DMS79 (cell line): ENCODE measurements at places on chromosomes 3 and 15.

GRCh38 chr3:23071758-23072157 lies 131.4 kb upstream of the UBE2E2 start:
- no peak for DNase-seq

- DNase-seq = no peak
Measured at GRCh38 chr3:3847994-3848922, 49.0 kb downstream of the LRRN1 start.

DNA sequence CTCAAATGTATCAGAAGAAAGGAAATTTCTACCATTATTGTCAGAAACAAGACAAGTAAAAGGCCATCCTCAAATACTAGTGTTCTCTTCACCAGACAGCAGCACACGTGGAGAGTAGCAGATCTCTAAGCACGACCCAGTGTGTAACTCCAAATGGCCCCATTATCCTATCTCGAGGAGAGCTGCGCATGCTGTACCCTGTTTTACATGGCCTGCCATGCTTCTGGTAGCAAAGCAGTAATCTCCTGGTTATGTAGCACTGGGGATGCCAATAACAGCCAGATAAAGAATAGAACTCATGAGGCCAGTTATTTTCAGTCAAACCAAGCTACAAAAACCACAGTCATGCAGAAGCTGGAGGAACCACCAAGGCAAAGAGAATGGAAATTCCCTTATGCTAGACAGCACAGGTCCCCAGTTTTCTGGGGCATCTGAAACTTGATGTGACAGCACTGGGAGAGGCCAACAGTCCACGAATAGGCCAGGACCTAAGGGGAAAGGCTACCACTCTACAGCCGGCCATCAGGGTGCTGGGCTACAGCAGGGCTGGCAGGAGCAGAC lies 73.0 kb downstream of the LIPC start:
- DNase-seq = no peak

DNA sequence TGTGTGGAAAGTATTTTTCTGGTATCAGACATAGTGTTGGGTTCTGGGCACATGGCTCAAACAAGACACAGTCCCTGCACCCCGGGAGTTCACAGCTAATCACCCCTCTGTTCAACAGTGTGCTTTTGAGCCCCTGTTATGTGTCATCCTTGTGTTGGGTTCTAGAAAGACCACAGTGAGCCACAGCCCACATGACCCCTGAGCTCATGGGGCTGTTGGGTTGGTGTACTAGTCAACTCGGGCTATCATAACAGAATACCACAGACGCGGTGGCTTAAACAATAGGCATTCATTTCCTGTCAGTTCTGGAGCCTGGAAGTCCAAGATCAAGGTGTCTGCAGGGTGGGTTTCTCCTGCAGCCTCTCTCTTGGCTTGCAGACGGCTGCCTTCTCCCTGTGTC lies 100.0 kb downstream of the DNAJB8 start:
- DNase-seq = no peak

DNA sequence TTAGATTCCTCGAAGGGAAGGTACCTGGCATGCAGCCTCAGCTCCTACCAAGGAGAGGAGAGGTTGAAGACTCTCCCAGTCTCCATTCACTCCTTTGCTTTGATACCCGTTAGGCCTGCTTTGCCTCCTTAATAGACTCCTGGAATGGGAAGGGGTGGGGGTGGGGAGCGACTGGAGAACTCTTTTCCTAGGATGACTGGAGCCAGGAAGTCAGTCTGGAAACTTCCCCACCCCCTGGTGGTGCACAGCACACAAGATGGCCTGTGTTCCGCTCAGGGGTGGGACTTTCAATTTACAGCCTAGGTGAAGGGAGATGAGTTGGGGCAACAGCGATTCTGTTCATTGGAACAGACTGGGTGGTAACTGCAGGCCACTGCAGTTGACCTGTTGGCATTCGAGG lies 21.4 kb upstream of the CELF6 start:
- DNase-seq = no peak

DNA sequence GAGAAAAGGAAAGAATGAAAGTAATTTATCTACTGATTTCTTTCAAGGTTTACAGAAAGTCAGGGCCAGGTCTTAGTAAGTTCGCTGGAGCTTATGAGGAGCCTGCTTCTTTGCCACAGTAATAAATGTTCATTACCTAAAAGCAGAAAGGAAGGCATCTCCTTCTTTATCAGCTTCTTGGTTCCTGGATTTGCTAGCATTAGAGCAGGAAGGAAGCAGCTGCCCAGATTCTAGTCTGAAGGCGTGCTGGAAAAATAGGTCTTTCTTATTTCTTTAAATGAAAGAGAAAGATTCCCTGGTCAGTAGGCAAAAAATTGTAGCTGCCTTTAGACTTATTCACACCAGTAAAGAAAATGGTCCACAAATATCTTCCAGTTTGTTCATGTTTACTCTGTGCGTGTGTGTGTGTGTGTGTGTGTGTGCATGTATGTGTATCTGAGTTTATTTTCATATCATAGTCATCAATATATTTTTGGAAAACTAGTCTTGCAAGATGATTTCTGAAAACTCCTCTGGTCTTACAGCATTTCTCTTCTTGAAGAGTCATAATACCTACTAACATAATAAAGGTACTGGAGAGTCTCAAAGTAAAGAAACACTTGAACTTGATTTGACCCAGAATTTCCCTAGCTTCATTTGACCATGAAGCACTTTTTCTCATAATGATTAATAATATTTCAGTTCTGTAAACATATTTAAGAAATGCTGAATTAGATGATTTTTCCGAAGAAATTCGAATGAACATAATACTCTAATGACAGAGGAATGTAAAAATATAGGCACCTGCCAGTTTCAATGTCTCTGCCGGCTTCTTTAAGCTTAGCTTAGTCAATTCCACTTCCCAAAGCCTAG lies 255.3 kb upstream of the ZPLD1 start:
- DNase-seq = no peak
